ENCODE measurements at places on chromosomes 6 and 20. TPM values are rescaled to one million over a fixed set of nuclear protein-coding genes. Genes with fewer than 3 reads are reported as not detected.

- no peak for DNase-seq
Observed at GRCh38 chr6:4948781-4949450, 54.9 kb downstream of the RPP40 start.

GRCh38 chr20:37205794-37206193 lies 26.4 kb upstream of the MROH8 start:
- DNase-seq, result no peak

GRCh38 chr6:118350881-118351430 lies 197.1 kb upstream of the PLN start:
- no peak for DNase-seq

DNA sequence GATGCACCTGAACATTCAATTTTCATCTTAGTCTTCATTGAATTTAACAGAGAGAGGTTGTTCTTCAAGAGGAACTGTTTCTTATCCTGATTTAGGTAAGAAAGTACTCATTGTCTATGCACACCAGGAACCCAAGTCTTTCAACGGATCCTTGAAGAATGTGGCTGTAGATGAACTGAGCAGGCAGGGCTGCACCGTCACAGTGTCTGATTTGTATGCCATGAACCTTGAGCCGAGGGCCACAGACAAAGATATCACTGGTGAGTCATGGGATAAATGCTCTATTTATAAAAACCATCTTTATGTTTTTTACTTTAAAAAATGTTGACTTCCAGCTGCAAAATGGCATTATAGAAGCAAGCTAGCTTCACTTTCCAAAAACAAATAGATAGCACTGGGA lies 10.2 kb downstream of the NQO2 start:
- no peak for DNase-seq

- DNase-seq, result no peak
Observed at GRCh38 chr6:119683031-119683430, 333.5 kb upstream of the MAN1A1 start.

DNA sequence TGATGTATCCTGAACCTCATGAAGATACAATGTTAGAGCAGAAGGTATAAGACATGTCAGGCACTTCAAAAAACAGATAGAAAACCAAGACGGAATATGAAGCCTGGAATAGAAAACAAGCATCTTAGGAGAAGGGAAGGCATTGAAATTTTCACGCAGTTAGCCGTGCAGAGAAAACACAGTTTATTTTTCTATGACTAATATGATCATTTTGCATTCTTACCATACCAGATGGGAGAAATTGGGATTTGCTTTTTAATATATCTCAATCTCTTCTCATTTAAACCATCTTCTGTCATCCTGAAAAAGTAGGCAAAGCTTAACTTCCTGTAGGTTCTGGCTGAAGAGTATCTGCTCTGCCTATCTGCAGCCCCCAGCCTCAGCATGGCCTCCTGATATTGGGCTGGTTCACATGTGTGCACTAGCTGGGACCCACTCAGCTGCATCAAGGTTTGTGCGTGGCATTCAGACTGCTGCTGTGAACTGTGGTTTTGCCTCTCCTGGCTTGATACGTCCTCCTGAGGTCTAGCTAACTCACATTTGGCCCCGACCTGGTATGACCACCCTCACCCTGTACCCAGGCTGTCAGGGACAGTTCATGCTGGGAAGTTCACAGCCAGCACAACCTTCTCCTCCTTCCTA lies 392.5 kb upstream of the SASH1 start:
- no peak for DNase-seq

GRCh38 chr6:70424291-70424690 lies 11.0 kb downstream of the FAM135A start:
- DNase-seq, result no peak

- DNase-seq, result peak; percentile 78
Observed at GRCh38 chr20:32521780-32522525, 63.2 kb downstream of the NOL4L start.

GRCh38 chr6:14326774-14327173 lies 209.2 kb downstream of the CD83 start:
- no peak for DNase-seq

- DNase-seq, result no peak
Observed at GRCh38 chr6:109662192-109662591, 28.8 kb downstream of the AK9 start.

GRCh38 chr20:57747861-57748481 lies 38.2 kb upstream of the PMEPA1 start:
- DNase-seq, result no peak

DNA sequence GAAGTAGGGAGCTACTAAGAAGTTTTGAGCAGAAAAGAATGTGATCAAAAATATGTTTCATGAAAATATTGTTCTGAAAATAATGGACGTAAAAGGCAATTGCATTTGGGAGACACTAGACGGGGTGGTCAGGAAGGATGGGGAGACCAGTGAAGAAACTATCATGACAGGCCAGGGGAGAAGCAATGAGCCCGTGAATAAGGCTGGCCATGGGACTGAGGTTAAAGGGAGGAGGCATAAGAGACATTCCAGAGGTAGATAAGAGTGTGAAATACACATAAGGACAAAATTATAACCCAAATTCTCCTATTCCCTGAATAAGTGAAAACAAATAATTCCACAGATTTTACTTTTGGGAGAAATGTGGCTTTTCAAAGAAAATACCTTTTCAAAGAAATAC lies 51.7 kb downstream of the MARCKS start:
- DNase-seq, result no peak

GRCh38 chr20:11995805-11996567 lies 78.3 kb downstream of the BTBD3 start:
- DNase-seq, result no peak

GRCh38 chr20:62410746-62411478 lies 3.8 kb upstream of the CABLES2 start:
- no peak for DNase-seq

DNA sequence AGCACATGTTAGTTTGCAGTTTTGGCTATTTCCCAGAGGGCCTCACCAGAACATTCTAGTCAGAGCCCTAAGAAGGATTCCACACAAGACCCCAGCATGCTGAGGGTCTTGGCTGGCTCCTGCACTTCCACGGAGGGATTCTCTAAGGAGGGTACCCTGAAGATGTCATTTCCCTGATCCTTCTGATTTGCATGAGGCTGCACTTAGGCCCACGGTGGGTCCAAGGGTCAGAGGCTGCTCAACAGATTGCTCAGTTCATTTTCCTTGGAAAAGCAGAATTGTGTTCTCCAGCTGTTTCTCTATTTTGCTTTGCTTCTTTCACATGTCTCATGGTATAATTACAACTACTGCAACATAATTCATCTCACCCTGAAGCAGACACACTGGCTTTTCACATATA lies 22.2 kb downstream of the PREP start:
- DNase-seq, result no peak

DNA sequence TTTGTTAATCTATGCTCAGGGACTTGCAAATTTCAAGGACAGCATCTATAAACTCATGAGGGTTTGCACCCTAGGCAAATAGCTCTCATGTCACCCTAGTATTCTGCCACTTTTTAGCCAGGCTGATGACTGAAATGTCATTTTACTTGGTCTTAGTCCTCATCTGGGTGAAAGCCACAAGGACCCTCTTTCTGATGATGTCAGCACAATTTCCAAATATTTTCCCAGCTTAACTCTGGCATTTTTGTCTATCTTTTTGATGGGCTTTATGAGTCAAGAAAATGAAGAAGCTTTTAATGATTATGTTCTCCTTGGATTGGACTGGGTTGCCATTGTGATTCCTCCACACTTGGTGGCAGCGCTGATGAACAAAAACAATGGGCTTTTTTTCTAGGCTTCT lies 420.1 kb upstream of the BTBD3 start:
- no peak for DNase-seq

GRCh38 chr6:170439366-170440361 lies 113.4 kb downstream of the PSMB1 start:
- DNase-seq, result no peak

GRCh38 chr20:48730977-48731376 lies 96.8 kb downstream of the PREX1 start:
- no peak for DNase-seq

GRCh38 chr6:82995066-82995465 lies 70.6 kb downstream of the UBE3D start:
- DNase-seq, result no peak

GRCh38 chr6:113629975-113630737 lies 227.0 kb upstream of the MARCKS start:
- DNase-seq, result no peak

DNA sequence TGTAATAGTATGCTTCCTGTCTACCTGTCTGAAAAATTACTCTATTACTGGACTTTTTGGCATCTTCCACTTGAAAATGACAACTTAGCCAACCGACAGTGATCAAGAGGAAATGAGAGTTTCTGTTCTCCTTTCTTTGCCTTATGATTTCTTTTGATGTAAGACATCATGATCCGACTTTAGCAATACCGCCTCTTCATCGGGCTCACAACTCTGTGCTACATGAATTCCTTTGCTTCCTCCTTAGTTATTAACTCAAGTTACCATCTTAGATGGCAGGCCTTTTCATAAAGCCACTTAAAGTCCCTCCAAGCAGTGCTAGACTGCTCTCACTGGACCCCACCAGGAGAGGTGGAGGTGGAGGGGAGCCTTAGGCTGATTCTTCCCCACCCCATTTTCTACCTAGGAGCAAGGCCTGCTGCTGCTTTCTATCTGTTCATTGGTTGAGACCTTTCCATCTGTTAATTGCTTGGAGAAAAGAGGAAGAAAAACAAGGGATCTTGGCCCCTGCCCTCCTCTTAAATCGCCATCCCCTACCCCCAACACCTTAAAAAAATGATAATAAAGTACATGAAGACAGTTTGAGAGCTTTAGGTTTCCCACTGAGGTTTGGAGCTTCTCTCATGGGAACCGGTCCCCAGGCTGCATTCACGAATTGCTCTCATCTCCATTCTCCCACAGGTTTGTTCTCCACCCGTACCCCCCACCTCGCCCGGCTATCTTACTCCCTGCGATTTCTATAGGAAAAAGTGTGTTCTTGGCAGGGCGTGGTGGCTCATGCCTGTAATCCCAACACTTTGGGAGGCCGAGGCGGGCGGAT lies 21.6 kb upstream of the MCM3 start:
- no peak for DNase-seq

DNA sequence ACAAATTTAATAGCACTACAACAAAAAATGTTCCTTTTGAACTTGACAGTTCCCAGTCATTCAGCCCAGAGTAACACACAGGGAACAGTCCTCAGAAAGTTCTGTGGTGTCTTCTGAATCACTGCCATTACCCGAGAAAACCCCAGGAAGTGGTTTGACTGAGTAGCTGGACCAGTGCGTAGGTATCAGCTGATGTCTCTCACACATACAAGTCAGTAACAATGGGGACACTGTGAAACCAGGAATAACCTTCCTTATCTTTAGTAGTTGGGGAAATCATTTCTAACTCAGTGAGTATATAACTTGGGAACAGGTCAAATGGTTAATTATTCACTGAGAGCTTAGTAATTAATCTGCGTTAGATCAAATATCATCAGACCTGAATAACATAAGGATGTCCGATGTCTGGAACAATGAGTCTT lies 73.1 kb downstream of the HIVEP2 start:
- peak; percentile 80 for DNase-seq

GRCh38 chr6:13355999-13356785 lies 27.9 kb upstream of the TBC1D7 start:
- DNase-seq, result peak; percentile 35

GRCh38 chr6:4480788-4481735 lies 295.1 kb upstream of the CDYL start:
- no peak for DNase-seq

DNA sequence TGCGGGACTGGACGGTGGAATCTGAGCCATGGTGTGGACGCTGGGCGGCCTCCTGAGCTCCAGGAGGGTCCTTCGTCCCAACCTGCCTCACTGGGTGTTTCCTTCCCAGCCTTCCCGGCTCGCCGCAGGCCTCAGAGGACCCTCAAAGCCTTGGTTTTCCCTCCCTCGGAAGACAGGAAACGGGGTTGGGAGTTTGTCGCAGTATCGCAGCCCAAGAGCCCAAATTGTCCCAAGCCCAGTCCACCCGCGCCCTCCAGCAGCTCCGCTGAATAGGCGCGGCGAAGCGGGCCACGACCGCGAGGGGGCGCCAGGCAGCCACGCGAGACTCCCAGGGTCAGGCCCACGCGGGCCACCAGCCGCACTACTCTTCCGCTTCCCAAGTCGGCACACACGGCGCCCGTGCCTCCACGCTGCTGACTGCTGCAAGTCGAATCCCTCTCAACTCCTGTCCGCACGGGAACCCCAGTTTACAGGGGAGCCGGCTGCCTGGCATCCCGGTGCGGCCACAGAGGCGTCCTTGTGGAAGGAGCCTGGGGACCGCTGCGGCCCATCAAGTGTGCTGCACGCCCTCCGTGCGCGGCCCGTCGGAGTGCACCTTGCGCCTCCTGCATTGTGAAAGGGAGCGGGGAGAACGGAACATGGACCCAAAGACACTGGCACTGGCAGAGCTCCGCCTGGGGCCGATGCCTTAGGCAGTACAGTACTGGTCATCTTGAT lies 40.4 kb upstream of the HMGA1 start:
- peak; percentile 91 for DNase-seq

DNA sequence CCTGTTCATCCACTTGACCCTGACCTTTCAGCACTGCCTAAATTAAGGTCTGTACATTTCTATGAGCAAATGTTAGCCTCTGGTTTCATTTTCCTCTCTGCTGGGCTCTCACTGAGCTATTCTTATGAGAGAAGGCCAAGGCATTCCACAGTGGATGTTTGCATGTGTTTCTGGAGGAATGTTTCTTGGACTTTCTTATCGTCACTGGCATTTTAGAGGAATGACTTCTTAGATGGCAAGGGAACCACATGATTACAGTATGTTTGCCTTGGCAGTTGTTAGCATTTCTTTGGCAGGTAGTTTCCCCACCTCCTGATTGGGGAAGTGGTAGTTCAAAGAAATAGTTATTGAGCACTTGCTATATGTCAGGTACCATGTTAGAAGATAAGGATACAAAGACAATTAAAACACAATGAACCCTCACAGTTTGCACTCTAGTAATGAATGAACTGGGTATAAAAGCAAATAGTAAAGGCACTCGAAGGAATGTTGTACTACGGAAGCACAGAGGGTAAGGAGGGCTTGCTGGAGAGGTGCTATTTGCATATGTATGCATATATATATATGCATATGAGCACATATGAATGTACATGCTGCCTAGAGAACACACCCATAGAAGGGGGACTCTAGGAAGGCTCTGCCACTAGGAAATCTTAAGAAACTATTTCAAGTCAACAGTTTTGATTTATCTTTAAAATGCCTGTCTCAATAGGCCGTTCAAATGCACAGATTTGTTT lies 307.4 kb downstream of the EYA4 start:
- DNase-seq, result no peak

GRCh38 chr20:8215361-8215781 lies 83.3 kb downstream of the PLCB1 start:
- no peak for DNase-seq

Gene ADAT2
- total RNA-seq, result 26.0 TPM

Gene NTSR1
- not detected for total RNA-seq

Gene TMEM170B
- total RNA-seq, result 0.83 TPM

Gene GLP1R
- not detected for total RNA-seq

Gene RAB44
- 0.05 TPM for total RNA-seq

Gene PHACTR3
- not detected for total RNA-seq

Gene SLC17A2
- total RNA-seq, result not detected

Gene OTOR
- not detected for total RNA-seq

Gene ENPP3
- total RNA-seq, result 0.82 TPM

Gene HSPA12B
- not detected for total RNA-seq

Gene GRM1
- not detected for total RNA-seq

Gene PPP1R14C
- total RNA-seq, result 0.36 TPM
